ENCODE measurements at places on chromosomes 7 and 10.
A peak's percentile ranks its signal among the peaks of the same experiment; 100 is the strongest.

DNA sequence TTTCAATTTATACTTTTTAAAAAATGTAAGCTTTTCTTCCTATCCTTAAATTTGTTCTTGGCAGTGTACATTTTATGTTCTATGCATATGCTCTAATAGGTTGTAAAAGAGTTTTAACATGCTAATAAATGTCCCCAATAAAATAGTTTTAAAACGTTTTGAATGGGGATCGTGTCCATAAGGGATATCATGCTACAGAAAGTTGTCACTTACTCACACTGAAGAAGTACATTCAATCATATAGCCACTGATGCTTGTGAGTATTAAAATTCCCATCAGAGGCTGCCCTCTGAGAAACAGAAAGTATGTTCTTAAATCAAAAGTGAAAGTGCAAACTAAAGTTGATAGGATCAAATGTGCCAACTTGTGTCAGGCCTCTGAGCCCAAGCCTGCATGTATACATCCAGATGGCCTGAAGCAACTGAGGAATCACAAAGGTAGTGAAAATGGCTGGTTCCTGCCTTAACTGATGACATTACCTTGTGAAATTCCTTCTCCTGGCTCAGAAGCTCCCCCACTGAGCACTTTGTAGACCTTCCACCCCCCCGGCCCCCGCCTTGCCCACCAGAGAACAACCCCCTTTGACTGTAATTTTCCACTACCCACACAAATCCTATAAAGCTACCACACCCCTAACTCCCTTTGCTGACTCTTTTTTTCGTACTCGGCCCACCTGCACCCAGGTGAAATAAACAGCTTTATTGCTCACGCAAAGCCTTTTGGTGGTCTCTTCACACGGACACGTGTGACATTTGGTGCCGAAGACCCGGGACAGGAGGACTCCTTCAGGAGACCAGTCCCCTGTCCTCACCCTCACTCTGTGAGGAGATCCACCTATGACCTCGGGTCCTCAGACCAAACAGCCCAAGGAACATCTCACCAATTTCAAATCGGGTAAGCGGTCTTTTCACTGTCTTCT lies 877 bp upstream of the NOD1 start:
- peak; percentile 52 for DNase-seq

DNA sequence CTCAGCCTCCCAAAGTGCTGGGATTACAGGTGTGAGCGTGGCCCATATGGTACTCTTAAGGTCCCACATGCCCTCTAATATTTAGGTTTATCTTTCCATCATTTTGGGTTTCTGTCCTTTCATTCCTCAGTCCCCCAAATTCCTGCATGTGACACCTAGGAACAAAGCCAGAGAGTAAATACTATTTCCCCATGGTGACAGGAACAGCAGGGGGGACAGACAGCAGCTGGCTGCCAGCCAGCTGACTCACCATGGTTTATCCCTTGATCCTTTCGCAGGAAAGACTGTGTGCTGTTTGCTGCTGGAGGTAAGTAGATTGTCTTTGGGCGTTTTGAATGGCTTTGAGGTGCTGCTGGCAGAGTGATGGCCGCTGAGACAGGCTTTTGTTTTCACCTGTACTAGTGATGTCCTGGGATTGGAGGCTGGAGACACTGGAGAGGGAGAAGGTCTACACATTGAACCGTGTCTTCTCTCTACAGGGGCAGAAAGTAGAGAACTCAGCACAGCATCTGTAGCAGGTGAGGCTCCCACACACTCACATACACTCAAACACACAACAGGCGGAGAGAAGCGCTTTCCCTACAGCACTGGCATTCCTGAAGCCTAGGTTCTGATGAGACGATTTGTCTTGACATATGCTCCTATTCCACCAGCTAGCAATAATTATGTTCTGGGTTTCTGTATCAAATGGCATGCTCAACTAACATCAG lies 83.7 kb upstream of the EFCAB10 start:
- no peak for DNase-seq

- no peak for DNase-seq
Observed at GRCh38 chr7:85771516-85771915, 584.7 kb upstream of the SEMA3D start.

- DNase-seq = no peak
Observed at GRCh38 chr10:82953331-82953730, 1078.3 kb downstream of the NRG3 start.

DNA sequence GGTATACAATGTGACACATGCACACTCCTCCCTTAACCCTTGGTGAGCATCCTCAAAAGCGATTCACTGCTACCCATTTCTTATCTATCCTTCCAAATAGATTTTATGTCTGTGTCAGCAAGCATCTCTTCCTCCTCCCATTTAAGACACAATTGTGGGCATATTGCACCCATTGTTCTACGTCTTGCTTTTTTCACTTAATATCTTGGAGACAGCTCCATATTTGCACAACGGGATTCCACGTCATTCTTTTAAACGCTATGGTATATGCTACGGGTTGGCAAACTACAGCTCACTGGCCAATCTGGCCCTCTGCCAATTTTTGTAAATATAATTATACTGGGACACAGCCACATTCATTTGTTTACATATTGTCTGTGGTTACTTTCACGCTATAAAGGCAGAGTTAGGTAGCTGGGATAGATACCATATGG lies 88.6 kb downstream of the RNF216 start:
- DNase-seq = no peak

DNA sequence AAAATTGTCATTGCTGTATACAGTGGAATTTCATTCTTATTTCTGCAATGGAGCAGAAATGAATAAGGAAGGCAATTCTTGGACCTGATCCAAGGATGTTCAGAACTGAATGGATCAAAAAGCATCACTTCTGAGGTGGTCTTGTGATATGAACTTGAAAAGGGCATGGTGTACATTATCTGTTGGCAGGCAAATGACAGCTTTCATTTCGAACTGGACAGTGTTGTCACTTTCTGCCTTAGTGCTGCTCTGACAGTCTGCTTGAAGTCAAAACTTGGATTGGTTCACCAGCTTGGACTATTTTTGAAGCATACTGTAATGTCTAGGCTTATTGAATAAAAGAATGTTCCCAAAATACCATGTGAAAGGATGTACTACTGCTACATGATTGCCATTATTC lies 52.0 kb downstream of the VCL start:
- DNase-seq = no peak

- DNase-seq = no peak
Observed at GRCh38 chr10:9577746-9578145, 1439.9 kb upstream of the CELF2 start.

GRCh38 chr10:131906269-131906639 lies 5.4 kb downstream of the PPP2R2D start:
- DNase-seq = no peak

- DNase-seq = no peak
Observed at GRCh38 chr10:28367413-28367812, 64.5 kb upstream of the MPP7 start.

GRCh38 chr7:93051660-93052059 lies 66.1 kb downstream of the SAMD9 start:
- DNase-seq = no peak

DNA sequence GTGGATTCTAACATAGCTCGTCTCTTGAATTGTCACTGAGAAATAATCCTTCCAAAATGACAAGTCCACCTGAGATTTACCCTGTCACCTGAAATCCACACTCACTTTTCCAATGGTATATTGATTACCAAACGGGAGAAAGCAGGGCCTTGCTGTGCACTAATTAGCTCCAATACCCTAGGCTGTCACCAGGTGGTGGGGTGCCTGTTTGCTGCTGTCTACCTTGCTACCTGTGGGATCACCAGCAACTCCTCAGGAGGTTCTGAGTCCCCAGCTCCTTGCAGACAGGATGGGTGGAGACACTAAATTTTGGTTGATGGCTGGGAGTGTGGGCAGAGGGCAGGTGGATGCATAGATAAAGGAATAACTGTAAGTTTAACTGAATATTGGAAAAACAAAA lies 237.2 kb upstream of the ZNF32 start:
- no peak for DNase-seq

DNA sequence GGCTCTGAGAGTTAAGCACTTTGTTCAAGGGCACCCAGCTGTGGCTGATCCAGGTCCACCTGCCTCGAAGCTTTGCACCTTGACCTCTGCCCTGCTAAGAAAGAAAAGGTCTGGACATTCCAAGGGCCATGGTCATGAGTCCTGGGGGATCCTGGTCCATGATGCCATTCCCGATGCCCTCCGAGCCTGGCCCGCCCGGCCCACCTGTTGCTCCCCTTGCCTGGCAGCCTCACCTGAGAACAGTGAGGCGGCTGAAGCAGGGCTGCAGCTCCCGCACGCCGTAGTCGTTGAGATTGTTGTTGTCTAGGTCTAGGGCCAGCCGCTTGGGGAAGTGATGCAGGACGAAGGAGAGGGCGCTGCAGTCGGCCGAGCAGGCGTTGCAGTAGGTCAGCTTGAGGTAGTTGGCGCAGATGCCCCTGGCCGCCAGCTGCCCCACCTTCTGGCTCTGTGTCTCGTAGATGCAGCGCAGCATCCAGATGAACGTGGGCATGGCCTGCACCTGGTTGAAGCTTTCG lies 27.5 kb downstream of the NOD1 start:
- DNase-seq = no peak

DNA sequence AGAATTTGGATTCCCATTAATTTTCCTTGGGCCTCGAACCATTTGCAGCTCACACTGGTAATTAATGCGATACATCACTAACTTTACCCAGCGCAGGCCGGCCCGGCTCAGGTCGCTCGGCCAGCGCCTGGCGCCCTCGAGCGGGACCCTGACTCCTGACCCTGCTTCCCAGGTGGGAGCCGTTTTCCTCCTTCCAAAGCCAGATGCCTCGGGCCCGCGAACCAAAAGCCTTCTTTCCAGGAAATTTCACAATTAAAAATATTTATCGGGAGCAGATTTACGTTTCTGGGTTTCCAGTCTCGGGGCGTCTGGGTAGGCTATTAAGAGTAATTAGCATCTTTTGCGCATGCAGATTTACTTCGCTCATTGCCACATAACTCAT lies 12.2 kb downstream of the LBX1 start:
- no peak for DNase-seq

- DNase-seq = no peak
Observed at GRCh38 chr10:37479469-37479868, 354.1 kb downstream of the ANKRD30A start.

DNA sequence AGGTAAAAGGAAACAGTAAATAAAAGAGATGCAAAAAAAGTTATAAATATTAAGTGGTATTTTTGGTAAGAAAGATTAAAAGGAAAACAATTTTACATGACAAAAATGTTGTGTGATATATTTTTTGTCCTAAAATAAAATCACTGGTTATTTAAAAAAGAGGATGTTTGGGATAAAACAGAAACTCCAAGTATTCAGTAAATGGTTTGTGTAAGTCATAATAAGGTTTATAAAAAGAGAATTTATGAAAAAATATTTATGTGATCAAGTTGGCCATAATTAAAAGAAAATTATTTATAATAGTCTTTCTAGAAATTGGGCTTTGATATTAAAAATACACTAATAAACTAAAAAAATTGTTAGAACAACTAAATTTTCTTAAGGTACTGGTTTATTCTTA lies 38.2 kb upstream of the FIGNL1 start:
- DNase-seq = no peak

- DNase-seq = no peak
Observed at GRCh38 chr7:144691240-144691639, 144.6 kb downstream of the TPK1 start.

GRCh38 chr7:48182718-48183369 lies 11.6 kb downstream of the ABCA13 start:
- DNase-seq = no peak

- no peak for DNase-seq
Observed at GRCh38 chr10:98460837-98461499, 14.2 kb upstream of the HPS1 start.

GRCh38 chr10:74081192-74081803 lies 69.3 kb downstream of the AP3M1 start:
- peak; percentile 52 for DNase-seq

- DNase-seq = no peak
Observed at GRCh38 chr10:23063973-23064812, 31.2 kb upstream of the MSRB2 start.

DNA sequence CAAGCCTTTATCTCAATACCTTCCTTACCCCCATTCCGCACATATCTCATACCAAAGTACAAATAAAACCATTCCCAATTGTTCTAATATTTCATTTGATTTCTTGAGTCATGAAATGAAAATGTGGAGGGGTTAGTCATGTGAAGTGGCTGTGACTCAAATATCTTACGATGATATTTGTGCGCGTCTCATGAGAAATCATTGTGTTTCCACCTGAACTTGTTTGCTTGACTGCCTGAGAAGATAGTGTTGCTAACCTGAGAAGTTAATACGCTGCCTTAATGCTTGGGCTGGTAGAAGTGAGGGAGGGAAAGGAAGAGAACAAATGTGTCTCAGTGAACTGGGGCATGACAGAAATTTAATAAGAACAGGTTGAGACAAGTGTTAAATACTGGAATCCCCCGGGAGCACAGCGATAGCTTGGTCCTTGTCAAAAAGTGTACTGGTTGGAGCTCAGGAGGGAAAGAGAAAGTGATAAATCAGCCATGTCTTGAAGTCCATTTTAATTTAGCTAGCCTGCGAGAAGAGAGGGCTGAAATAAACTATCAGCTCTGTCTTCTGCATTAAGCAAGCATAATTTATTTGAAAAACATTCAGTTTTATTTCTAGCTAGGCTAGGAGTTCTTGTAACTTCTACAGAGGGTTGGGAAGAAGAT lies 7.2 kb upstream of the EPHA1 start:
- no peak for DNase-seq

- peak; percentile 34 for DNase-seq
Observed at GRCh38 chr10:3961082-3961481, 176.1 kb upstream of the KLF6 start.

DNA sequence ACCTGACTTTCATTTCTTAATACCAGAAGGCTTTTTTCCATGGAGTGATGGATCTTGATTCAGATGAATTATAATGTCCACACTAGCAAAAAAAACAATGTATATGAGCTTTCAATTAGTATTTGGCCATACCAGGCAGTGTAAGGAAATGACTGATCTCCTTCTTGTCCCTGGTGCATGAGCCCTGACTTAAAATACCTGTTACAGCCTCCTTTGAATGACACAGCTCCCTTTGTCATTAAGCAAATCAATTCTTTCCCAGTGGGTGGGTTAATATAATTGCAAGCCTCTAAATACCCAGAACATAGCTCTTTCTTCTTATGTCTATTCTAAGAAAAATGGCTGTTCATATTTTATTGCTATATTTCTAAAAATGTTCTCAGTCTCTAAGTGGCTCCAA lies 164.7 kb downstream of the C1GALT1 start:
- DNase-seq = no peak

GRCh38 chr7:142298009-142298408 lies 40.2 kb upstream of the PRSS58 start:
- no peak for DNase-seq

- no peak for DNase-seq
Observed at GRCh38 chr7:34198231-34198641, 292.9 kb downstream of the BMPER start.
